ENCODE measurements at places on chromosomes 13 and 19. TPM values are rescaled to one million over a fixed set of nuclear protein-coding genes. Genes with fewer than 3 reads are reported as not detected.

CACNA1A gene
- 23.0 TPM for total RNA-seq

ACP5 gene
- 3.0 TPM for total RNA-seq

ZNF491 gene
- 5.7 TPM for total RNA-seq

LILRA1 gene
- 0.44 TPM for total RNA-seq

C1QTNF9B gene
- total RNA-seq: 0.31 TPM

KLK15 gene
- not detected for total RNA-seq

ZNF90 gene
- 2.4 TPM for total RNA-seq

OR7D2 gene
- 0.88 TPM for total RNA-seq

SPACA4 gene
- total RNA-seq: 0.27 TPM

PDX1 gene
- not detected for total RNA-seq

DAND5 gene
- not detected for total RNA-seq

CLEC4M gene
- 0.10 TPM for total RNA-seq

SHD gene
- total RNA-seq: 0.21 TPM

SIRT2 gene
- 36.6 TPM for total RNA-seq

MAMSTR gene
- total RNA-seq: 5.2 TPM

DIRAS1 gene
- 1.5 TPM for total RNA-seq

ENOX1 gene
- total RNA-seq: 14.8 TPM

GAS6 gene
- total RNA-seq: 8.0 TPM

RANBP3 gene
- 34.4 TPM for total RNA-seq

SELENOV gene
- 0.62 TPM for total RNA-seq

ZNF787 gene
- 16.1 TPM for total RNA-seq

PSG11 gene
- not detected for total RNA-seq

TMEM145 gene
- not detected for total RNA-seq

FGF22 gene
- total RNA-seq: 0.11 TPM

KCNRG gene
- 3.1 TPM for total RNA-seq

TSHZ3 gene
- total RNA-seq: 3.7 TPM

Data from motor neuron (in vitro differentiated cells).